ENCODE measurements at places on chromosomes 1 and 21. TPM values are rescaled to one million over a fixed set of nuclear protein-coding genes. Genes with fewer than 3 reads are reported as not detected.

ZNF593 gene
- total RNA-seq: 69.6 TPM

FAM72D gene
- 11.4 TPM for total RNA-seq

IRF6 gene
- 0.04 TPM for total RNA-seq

CAPZB gene
- 78.5 TPM for total RNA-seq

NT5C1A gene
- total RNA-seq: 0.34 TPM

RAP1GAP gene
- 0.69 TPM for total RNA-seq

TSPEAR gene
- not detected for total RNA-seq

Data from A375 (cell line).